ENCODE measurements at places on chromosomes 16 and 17.
A peak's percentile ranks its signal among the peaks of the same experiment; 100 is the strongest.

DNA sequence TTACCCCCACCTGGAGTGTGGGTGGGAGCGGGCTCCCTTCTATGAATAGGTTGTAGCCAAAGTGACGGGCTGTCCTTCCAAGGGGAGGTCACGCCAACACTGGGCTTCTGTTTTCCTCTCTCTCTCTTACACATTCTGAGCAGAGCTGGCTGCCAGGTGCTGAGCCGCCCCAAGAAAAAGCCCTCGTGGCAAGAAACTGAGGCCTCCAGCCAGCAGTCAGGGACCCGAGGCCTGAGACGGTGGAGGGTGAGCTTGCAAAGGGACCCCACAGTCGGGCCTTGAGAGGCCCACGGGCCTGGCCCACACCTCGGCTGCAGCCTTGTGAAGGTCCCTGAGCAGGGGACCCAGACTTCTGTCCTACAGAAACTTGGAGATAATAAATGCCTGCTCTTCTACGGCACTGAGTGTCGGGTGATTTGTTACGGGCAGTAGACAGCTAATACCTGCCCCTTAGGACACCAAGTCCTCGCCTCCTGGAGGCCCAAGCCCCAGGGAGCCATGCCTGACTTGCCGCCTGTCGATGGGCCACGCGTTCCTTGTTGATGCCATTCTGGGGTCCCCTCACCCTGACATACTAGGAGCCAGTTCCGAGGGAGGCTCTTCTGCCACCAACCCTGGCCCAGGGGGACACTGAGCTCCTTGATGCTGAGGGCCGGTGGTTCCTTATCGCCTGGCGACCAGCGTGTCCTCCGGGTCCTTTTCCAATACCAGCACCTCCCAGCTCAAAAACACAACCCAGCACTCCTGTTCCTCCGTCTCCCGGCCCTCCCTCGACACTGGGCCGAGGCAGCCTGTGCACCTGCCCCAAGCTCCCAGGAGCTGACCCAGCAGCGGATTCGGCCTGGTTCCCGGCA lies 26.1 kb downstream of the SLC25A10 start:
- no peak for DNase-seq

DNA sequence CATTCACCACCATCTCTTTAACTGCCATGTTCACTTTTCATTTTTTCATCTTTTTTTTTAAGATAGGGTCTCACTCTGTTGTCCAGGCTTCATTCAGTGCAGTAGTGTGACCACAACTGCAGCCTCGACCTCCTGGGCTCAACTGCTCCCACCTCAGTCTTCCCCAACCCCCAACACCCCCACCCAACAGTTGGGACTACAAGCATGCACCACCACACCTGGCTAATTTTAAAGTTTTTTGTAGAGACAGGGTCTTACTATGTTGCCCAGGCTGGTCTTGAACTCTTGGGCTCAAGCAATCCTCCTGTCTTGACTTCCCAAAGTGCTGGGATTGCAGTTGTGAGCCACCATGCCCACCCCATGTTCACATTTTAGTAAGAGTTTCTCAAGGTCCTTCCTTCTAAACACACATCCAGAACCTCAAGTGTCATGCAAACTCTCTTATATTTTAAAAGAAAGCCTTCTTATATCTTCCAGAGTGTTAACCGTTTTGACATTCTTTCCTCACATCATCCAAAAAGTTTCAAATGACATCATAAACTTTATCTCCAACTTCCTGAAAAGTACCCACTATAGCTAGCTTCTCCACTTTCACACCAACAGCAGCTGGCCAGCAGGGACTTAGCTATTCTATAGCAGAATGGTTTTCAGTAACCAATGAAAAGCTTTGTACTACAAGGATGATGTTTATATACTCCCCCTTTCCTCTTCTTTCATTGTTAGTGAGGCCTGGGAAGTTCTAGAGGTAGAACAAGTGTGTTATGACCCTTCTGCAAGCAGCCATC lies 49.3 kb downstream of the TRAF4 start:
- DNase-seq: no peak

DNA sequence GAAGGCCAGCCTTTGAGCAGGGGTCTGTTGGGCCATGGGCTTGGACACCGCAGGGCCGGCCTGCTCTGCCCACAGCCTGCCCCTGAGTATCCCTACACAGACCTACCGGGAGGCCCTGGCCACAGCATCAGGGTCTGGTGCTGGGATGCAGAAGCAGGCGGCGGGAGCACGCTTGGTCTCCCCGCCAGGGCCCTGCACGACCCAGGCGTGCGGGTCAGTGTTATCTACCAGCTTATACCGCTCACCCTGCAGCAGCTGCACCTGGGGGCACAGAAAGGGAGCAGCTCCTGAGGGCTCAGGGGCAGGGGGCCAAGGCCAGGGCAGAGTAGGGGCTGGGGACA lies 8.8 kb downstream of the EVPL start:
- DNase-seq: no peak

DNA sequence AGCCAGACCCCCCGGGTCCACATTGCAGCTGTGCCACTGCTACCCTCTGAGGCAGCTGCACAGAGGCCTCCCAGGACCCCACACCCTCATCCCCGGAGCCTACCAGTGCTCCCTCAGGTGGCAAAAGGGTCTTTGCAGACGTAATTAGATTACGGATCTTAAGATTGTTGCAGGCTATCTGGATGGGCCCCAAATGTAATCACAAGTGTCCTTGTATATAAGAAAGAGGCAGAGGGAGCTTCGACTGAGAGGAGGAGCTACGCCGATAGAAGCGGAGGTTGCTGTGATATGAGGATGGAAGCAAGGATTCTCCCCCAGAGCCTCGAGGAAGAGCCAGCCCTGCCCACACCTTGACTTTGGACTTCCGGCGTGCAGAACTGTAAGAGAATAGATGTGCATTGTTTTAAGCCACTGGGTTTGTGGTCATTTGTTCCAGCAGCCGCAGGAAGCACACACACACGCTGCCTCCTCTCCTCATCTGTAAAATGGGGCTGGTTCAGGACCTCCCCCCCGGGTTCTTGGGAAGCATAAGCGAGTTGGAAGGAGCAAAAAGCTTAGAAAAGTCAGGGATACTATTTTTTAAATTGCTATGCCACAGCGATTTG lies 10.5 kb upstream of the RAI1 start:
- no peak for DNase-seq

DNA sequence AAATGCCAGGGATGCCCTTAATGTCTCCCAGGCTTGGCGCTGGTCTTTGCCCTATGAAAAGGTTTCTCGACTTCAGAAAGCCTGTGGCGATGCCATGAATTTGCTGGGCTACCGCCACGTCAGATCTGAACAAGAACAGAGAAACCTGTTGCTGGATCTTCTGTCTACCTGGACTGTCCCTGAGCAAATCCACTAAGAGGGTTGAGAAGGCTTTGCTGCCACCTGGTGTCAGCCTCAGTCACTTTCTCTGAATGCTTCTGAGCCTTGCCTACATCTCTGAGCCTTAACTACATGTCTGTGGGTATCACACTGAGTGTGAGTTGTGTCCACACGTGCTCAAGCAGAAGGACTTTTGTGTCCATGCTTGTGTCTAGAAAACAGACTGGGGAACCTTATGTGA lies 11.4 kb downstream of the CHST4 start:
- DNase-seq: peak; percentile 36

- DNase-seq: no peak
Observed at GRCh38 chr17:42617956-42618431, 8.5 kb downstream of the TUBG1 start.

DNA sequence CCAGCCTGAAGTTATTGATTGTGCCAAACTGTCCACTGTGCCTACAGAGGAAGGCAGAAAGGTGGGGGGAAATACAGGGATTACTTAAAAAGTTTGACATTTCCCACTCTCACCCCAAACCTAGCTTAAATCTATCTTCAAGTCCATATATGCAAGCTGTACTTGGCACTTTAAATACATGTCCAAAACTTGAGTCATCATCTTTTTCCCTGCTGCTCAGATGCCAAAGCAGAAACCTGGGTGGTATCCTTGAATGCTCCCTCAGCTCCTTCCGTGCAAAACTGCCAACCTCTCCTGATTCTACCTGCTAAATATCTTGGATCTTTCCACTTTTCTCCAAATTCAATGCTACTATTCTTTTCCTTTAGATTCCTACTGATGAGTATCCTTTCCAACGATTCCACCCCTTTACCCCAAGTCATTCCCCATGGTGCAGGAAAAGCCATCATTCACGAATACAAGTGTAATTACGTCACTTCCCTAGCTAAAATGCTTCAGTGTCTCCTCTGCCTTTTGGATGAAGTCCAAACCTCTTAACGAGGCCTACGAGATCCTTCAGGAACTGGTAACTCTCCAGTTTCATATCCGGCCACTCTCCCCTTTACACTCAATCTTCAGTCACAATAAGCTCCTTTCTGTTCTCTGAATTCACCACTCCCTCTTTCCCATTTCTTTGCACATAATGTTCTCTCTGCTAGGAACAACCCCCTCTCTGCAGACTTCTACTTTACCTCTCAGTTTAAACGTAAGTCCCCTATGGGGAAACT lies 9.3 kb downstream of the BECN1 start:
- DNase-seq: no peak

- DNase-seq: peak; percentile 98
Observed at GRCh38 chr16:57300387-57301125, 16.1 kb upstream of the PLLP start.

GRCh38 chr16:13923703-13924298 lies 3.8 kb downstream of the ERCC4 start:
- DNase-seq: no peak

DNA sequence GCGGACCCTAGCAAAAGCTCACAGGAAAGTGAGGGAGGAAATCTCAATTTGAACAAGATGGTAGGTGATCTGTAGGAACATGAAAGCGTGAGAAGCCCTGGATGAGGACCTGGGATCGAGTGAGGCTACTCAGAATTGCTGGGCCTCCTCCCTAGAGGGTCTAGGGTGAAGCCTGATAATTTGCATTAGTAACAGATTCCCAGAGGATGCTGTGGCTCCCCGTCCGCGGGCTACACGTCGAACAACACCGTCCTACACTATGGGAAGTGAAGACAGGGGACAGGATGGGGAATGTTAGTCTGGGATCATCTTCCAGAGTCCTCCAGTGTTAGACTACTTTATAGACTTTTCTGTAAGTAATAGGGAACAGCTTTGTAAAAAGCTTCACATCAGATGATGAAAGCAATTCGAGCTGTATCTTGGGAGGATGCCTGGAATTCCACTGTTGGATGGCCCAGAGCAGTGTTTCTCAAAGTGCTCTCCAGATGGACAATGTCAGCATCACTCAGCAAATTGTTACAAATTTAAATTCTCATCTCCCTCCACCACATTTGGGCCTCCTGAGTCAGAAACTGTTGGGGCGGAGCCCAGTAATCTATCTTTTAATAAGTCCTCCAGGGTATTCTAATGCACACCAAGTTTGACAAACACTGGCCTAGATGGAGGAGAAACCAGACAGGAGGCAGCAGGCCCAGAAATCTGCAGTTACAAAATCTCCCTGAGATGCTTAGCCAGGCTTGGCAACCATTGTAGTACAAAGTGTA lies 6.5 kb downstream of the FNDC8 start:
- no peak for DNase-seq

- peak; percentile 54 for DNase-seq
Observed at GRCh38 chr17:4480929-4481898, 17.5 kb upstream of the SPNS2 start.

DNA sequence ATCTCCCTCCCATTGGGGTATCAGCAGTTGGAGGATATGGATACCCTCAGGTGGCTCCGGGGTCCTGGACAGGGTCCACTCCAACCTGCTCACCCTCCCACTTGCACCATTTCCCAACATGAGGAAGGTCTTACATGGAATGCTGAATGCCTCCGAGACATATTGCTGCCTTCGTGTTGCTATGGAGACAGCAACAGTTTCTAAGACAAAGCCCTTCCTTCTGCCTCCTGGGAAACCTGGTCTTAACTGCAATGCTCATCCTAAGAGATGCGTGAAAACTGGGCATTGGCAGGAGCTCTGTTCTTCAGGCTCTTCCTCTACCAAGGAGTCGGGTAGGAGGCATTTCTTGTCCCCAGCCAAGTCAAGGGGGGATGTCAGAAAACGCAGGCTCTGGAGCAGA lies 45.2 kb downstream of the ST3GAL2 start:
- DNase-seq: no peak

DNA sequence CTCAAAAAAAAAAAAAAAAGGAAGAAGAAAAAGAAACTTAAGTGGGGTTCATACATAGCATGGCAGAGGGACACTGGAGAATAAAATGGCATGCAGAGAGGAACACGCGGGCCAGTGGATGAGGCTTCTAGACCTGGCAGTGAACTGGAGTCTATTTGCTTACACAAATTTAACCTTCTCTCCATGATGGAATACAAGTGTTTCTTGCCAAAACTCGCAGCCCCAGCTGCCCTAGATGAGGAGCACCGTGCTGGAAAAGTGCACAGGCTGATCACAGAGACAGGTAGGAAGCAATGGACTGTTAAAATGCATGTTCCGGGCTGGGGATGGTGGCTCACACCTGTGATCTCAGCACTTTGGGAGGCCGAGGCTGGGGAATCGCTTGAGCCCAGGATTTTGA lies 9.3 kb downstream of the SSTR2 start:
- DNase-seq: no peak

GRCh38 chr16:85446951-85447692 lies 166.0 kb upstream of the GSE1 start:
- no peak for DNase-seq

DNA sequence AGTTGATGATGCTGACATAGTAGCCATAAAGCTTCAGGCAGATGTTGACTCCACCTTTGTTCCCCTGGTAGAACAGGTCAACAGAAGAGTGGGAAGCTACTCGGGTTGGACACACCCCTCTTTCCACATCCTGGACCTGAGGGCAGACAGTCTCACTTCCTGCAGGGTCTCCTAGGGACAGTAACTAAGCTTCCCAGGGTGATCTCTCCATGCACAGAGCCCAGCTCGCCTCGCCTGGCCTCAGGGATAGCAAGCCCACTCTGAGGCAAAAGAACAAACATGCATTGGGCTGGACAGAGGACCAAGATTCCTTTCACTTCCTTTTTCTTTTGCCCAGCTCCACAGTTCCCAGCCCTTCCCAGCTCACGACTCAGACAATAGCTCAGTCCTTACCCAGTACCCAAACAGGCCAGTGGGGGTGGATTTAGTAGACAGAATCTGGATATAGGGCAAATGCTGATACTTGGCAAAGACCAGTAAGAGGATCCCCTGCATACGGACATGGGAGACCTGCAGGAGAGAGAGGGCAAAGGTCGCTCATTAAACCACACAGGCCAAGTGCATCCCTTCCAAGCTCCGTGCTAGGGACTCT lies 7.0 kb downstream of the INPP5K start:
- no peak for DNase-seq

GRCh38 chr16:86809458-86809955 lies 231.2 kb downstream of the FOXL1 start:
- no peak for DNase-seq

GRCh38 chr17:28128779-28129178 lies 86.3 kb downstream of the NLK start:
- no peak for DNase-seq

DNA sequence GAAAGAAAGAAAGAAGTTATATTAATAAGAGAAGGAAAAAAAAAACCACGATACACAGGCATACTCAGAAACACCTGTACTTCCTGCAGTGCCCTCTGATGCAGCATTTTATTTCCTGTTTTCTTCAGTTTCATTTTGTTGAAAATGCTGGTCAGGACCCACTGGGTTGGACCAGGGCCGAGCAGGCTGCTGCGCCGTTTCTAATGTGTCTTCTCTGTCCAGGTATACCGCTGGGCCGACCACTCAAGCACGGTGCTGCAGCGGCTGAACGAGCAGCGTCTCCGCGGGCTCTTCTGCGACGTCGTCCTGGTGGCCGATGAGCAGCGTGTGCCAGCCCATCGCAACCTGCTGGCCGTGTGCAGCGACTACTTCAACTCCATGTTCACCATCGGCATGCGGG lies 8.3 kb downstream of the KLHL36 start:
- no peak for DNase-seq

GRCh38 chr17:37180376-37180775 lies 195.4 kb upstream of the C17orf78 start:
- DNase-seq: no peak
